ENCODE measurements at places on chromosomes 12 and 14.

DNA sequence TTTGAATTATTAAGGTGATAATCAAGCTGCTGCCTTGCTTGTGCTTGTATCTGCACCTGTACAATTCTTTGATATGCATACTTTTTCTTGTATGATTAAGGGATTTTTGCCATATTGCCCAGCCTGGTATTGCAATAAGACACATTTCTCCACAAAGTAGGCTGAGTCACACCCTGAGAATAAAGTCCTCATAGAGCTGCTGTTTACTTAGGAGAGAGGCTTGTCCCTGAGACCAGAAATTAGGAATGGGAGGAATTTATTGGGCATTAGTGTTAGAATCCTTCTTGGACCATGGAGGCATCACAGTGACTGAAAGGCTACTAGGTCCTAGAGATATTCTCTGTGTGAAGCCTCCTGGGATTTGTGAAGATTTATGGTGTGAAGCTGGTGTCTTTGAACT is 506.8 kb upstream of the FBXO33 start:
- DNase-seq, result no peak

GRCh38 chr12:124004233-124004875 is 31.3 kb downstream of the ZNF664 start:
- no peak for DNase-seq

GRCh38 chr14:70009961-70010360 is 130.7 kb downstream of the SMOC1 start:
- DNase-seq, result no peak

- DNase-seq, result no peak
Measured at GRCh38 chr14:52080158-52080800, 11.4 kb upstream of the NID2 start.

- no peak for DNase-seq
Measured at GRCh38 chr14:40417777-40418401, 985.7 kb upstream of the FBXO33 start.

DNA sequence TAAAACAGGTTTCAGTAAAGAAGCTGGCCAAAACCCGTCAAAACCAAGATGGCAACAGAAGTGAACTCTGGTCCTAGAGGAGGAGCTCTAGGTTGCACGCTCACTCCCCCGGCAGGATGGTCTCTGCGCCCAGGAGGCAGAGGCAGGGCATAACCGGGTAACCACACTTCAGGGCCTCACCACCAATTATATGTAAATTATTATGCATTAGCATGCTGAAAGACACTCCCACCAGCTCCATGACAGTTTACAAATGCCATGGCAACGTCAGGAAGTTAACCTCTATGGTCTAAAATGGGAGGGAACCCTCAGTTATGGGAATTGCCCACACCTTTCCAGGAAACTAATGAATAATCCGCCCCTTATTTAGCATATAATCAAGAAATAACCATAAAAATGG is 20.1 kb upstream of the SLC6A12 start:
- DNase-seq, result no peak

GRCh38 chr14:22819151-22819988 is 4.1 kb upstream of the SLC7A7 start:
- no peak for DNase-seq

DNA sequence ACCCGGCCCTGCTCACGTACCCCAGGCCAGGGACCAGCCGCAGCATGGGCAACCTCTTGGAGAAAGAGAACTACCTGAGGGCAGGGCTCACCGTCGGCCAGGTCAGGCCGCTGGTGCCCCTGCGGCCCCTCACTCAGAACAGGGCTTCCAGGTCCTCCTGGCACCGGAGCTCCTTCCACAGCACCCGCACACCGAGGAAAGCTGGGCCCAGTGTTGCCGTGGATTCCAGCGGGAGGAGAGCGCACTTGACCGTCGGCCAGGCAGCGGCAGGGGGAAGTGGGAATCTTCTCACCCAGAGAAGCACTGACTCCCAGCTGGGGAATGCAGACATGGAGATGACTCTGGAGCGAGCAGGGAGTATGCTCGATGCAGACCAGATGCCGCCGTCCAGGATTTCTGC is 7.9 kb upstream of the VAMP1 start:
- DNase-seq, result no peak

DNA sequence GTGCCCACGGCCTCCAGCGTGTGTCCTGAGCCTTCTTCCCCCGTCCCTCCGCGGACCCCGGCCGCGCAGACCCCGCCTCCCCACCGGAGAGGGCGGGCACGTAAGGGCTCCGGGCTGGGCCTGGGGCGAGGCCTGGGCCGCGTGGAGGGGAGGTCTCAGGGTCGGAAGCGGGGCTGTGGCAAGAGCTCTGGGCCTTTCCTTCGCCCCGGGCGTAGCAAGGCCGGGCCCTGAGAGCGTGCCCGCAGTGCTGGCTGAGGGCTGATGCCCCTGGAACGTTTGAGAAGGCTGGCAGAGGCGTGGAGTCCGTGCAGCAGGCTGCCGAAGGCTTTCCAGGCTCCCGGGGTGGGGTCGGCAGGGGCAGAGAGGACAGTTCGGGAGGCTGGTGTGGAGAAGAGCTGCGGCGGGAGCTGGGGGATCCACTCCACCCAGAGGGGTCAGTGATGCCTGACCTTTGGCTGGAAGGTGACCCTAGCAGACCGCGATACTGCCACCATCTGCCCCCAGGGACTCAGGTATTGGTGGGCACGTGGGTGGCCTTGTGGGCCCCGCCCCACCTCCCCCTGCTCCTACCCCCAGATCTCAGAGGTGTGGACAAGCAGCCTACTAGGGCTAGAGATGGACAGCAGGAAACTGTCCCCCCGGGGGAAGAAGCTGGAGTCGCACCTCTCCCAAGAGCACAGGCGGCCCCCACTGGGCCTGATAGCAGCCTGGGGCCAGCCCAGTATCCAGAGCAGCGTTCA is 558 bp downstream of the TEX22 start:
- no peak for DNase-seq

- no peak for DNase-seq
Measured at GRCh38 chr14:61526405-61527312, 168.7 kb upstream of the HIF1A start.

DNA sequence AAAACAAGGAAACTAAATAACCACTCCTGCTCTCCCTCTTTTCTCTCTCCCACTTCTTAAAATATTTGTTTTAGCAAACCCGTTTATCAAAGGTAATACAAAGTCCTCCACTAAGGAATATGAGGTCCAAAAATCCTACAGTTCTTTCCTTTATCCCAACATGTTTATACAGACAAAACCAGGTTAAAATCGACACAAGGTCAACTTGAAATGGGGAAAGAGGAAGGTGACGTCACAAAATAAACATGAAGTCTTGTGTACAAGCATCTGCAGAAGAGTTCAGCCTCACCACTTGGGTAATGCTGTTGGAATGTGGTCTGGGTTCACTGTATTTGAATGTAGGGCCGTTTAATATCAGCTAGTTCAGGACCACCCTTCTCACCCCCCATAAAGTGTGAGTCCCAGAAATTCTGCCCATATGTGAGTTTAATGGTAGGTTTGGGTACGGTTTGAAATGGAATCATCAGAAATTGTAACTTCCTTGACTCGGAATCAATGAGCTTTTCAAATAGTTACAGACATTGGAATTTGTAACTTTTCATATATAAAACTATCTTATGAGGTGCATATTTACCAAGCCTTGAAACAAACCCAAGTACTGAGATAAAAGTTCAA is 120.0 kb upstream of the SLC38A2 start:
- no peak for DNase-seq

DNA sequence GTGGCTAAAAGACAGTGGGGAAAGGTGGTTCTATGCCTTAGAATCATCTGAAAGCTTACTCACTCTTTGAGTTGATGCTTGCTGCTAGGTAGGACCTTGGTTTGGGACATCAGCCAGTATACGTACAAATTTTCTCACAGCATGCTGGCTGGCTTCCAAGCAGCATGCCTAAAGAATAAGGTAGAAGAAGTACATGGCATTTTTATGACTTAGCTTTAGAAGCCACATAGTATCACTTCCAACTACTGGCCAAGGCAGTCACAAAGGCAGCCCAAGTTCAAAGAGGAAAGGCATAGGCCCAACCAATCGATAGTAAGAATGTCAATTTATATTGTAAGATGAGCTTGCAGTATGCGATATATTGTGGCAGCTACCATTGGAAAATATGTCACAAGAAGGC is 284.2 kb upstream of the CAND1 start:
- no peak for DNase-seq

- DNase-seq, result no peak
Measured at GRCh38 chr12:126233625-126234024, 1168.4 kb downstream of the AACS start.

DNA sequence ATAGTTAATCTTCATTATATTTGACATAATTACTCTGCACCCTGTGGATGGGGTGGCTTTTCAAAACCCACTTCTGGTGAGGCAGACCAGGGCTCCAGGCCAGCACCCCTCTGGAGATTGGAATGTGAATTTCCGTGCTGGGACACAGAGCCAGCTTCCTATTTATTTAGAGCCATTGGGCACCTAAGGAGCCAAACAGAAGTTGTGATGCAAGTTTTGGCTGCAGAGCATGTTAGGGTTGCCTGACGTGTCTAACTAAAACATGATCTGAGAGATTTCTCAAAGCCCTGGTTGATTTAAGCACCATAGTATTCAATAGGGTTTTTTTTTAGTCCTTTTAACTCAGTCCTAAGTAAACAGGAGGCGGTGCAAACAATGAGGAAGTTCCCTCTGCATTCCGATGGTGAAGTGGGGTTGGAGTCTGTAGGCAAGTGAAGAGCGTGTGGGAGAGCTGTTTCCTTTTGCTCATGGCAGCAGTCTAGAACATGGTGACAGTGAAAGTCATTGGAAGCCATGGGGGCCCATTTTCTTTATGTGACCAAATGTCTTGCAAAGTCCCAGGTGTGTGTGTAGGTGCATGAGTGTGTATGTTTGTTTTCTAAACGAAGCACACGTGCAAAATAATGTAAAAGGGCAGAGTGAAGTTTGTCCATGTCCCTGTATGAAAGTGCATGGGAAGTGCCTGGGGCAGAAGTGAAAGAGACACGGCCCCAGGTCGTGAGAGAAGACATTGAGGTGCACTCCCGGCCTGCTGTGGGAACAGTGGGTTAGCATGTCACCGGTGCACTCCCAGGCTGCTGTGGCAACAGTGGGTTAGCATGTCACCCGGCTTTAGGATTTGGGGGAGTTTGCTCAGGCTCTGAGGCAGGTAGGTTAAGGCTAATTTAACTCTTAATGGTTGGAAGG is 117.7 kb downstream of the PRKCH start:
- DNase-seq, result no peak

GRCh38 chr14:79487632-79488031 is 723.7 kb downstream of the DIO2 start:
- DNase-seq, result no peak

GRCh38 chr12:56300644-56301464 is 724 bp upstream of the CS start:
- DNase-seq, result no peak

- peak; percentile 12 for DNase-seq
Measured at GRCh38 chr14:63388766-63389431, 70.2 kb upstream of the GPHB5 start.

DNA sequence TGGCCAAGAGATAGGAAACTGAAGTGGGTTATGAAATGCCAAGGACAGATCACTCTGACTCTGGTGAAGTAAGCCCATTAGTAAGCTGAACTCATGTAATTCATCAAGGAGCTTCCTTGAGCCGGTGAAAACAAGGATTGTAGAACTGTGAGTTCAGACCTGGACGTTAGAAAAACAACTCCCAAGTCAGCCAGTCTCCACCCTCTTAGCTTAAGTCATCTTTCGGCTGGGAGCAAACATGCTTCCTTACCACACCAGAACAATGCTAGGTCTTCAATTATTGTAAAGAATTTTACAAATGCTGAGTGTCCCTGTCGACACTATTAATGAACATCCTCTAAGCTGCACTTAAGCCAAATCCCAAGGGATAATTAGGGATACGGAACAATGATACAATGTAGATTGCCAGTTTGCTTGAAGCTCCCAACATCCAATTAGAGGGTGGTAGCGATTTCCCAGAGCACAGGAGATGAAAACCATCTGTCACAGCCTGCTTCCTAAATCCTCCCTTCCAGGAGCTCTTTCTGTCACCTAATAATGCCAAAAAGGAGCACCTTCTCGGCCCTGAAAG is 45.7 kb upstream of the VASH1 start:
- no peak for DNase-seq

GRCh38 chr14:90058876-90059458 is 2.8 kb upstream of the KCNK13 start:
- no peak for DNase-seq

- DNase-seq, result no peak
Measured at GRCh38 chr14:81677736-81678135, 144.1 kb upstream of the SEL1L start.
